Stimulated activated CD4-positive, alpha-beta T cell treated with anti-CD3 and anti-CD28 coated beads, TNF-alpha, amount 100 ng/mL, for 24 hours (primary cell): ENCODE measurements at places on chromosomes 5 and 9.

DNA sequence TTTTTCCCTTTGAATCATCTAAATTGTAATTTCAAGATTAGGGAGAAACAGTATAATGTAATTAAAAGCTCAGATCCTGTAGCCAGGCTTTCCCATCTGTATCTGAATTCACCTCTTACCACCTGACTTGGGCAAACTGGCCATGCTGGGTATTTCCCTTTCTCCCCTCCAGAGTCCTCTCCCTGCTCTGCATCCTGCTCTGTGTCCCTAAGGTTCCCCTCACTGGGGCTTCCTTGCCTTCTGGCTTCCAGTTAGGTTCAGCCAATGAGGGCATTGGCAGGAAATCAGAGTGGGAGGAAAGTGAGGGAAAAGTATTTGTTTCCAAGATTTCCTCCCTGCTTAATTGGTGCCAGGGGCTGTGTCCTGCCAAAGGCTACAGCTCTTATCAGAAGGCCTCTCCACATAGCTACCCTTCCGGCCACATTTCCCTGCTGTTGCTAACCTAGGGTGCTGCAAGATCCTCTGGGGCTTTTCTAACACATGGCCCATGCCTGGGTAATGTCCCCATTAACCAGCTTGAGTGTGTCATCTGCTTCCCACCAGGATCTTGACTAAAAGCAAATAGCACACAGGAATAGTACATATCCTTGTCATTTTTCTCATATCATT lies 51.0 kb upstream of the MPDZ start:
- no peak for DNase-seq

DNA sequence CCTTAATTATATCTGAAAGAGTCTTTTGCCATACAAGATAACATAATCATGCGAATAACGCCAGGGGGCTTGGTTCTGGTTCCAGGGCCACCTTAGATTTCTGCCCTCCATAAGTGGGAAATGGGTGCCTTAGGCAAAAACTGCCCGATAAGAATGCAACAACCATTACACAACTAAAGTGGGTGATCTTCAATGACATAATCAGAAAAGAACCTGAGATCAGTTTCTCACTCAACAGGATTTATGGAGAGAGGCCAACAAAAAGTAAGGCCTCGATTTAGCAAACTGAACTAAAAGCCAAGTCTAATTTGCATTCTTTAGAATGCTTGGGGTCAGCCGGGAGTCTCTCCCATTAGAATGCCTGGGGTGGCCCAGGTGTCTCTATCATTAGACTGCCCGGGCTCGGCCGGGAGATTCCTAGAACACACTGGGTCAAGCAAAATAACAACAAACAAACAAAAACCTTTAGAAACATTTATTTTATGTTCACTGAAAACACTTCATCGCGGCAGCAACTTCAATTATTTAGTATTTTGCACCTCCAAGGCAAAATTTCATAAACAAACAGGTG lies 194.8 kb downstream of the AUH start:
- no peak for DNase-seq

DNA sequence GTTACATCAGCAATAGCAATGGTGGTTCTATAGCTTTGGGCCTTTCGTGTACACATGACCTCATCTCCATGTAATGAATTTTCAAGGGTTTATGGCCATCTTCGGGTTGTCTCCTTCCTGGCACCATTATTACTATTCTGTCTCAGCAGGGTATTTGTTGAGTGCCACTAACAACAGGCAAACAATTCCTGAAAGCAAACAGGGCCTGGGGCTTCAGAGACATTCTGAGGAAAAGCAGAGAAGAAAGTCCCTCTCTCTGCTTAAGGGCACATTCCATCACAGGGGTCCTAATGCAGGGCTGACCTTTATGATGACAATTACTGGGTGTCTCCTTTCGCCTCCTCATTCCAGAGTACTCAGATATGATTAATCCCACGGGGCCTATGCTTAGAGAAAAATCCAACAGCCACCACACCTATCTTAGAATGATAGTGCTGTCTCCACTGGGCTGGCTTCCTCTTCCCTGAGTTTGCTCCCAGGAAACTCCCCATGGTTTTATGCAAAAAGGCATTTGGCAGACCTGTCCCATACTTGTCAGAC lies 540.2 kb upstream of the ZNF462 start:
- no peak for DNase-seq

DNA sequence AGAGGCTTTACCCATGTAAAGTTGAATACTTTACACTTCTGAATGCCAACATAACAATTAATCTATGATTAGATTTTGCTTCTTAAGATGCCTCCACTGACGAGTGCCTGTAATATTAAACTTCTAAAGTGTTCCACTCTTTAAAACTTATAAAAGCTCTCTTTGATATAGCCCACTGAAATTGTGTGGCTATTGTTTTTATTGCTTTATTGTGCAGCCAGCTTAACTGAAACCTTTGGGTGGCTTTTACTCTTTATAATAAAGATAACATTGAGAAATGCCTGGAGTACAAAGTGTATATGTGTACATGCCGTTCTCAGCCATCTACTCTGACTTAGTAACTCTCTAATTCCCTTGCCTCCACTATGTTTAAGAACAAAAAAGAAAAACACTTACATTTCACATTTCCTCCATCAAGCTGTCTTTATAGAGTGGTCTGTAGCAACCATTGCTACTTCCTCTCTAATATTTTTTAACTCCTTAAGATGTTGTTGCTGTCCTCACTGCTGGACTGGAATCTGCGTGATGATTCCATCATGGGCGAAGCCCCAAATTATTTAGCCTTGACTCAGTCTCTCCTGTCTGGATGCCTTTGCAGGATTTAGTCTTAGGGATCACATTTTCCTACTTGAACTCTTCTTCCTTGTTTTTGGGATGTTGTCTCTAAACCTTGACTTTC lies 9.1 kb downstream of the PIK3R1 start:
- DNase-seq, result no peak

DNA sequence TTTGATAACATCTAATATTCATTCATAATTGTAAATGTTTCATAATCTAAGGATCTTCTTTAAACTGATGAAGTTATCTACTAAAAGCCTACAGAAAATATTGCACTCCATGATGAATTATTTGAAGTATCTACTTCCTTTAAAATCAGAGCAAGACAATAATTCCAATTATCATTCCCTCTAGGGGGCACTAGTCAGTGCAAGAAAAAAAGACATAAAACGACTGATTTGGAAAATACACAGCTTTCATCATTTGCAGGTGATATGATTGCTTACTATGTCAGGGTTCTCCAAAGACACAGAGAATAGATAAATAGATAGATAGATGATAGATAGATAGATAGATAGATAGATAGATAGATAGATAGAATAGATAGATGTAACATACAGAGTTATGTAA lies 13.5 kb upstream of the GRM6 start:
- no peak for DNase-seq

DNA sequence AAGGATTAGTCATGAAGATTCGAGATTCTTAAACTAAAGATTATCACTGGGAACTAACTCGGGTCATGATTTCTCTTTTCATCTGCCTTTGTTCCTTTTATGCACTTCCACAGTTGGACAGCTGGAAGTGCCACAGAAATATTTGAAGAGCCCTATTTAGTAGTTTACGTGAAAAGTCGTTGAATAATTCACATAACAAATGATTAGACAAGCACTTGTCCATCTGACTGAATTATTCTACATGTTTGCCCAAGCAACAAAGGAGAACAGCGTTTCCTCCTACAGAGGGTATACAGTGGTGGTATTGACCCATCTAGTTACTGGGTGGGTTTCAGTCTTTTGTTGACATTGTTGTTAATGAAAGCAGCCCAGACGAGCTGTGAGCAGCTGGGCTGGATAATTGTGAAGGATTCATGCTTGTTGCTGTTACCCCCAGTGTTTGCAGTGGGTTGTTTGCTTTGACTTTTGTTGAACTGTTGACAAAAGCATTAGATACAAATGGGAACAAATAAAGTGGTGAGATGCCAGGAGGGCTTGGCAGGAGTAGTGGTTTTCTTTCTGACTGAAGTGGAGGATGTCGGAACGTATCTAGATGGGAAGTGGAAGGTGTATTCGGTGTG lies 96.2 kb downstream of the TLE4 start:
- DNase-seq, result no peak

GRCh38 chr9:137670391-137671195 lies 51.8 kb downstream of the EHMT1 start:
- no peak for DNase-seq

GRCh38 chr5:170644501-170644900 lies 139.0 kb upstream of the GABRP start:
- DNase-seq, result no peak

DNA sequence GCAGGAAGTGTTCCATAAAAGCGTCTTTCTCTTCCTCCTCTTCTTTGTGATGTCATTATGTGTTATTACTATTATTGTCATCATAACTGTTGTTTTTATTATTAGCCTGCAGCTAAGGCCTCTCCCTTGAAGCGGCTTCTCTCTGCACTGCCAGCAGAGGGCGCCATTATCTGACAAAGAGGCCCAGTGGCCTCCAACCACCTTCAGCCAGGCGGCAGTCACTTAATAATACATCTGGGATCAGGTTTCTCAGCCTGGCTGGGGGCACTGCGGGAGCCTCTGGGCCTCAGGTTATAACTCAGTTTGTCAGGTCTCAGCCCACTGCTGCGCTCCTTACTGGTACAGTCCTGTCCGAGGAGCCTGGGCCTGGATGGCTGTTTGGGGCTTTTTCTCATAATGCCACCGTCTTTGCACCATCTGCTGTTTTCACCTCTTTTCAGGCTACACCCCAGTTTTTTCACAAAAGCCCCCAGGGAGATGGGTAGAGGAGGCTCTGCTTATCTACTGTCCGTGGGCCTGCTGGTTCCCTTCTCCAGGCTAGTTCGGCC lies 281.9 kb downstream of the NSG2 start:
- no peak for DNase-seq

DNA sequence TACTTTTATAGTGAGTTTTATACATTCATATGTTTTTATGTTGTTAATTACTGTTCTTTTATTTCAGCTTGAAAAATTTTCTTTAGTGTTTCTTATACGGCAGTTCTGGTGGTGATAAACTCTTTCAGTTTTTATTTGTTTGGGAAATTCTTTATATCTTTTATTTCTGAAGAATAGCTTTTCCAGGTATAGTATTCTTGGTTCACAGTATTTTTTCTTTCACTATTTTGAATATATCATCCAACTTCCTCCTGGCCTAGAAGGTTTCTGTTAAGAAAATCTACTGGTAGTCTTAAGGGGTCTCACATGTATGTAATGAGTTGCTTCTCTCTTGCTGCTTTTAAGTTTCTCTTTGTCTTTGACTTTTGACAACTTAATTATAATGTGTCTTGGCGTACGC lies 79.4 kb downstream of the NXNL2 start:
- DNase-seq, result no peak

GRCh38 chr9:93292664-93293328 lies 108.9 kb downstream of the WNK2 start:
- DNase-seq, result no peak

DNA sequence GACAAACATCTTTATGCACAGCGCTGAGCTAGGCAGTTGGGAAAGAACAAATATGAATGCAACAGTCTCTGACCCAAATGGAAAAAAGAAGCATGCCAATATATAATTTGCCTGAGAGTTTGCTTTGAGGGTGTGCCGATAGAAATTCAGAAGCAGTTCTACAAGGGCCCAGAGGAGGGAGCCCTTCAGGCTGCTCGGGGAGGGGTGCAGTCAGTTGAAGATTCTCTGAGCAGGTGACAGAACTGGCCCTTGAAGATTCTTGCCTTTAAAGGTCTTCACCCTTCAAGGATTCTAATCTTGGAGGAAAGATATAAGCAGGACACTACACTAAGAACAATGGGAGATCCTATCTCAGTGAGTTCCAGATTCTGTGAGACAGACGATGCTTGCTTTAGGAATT lies 3.7 kb upstream of the PAPPA start:
- DNase-seq, result no peak

GRCh38 chr5:29462241-29462640 lies 1731.2 kb upstream of the CDH6 start:
- no peak for DNase-seq

DNA sequence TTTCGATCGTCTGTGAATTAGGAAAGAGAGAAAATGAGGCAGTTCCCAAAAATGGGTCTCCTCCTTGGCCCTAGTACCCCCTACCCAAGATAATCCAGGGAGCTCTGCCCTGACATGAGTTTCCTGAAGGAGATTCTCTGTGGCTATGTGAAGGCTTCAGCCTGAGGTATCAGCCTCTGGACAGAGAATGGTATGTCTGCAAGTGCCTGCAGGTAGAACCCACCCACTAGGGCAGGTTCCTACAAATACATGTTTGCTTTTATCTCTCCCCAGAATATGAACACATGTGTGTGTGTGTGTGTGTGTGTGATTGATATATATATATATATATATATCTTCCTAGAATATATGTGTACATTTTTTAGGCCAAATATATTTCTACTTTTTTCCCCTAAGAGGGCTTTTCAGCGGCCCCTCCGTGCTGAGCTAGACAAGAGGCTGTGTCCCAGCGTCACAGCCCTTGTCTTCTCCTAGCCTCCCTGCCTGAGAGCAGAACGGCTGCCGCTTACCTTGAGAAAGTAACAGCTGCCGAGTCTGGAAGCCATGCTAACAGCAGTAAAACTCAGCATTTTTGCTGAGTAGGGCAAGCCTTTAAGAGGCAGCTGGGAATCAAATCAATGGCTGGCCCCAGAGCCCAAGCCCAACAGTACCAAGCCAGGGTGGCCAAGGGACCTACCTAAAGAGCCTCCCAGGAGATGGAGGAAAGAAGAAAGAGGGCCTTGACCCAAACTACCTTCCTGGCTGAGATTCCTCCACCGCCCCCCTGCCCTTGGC lies 2.1 kb downstream of the BRINP1 start:
- no peak for DNase-seq

GRCh38 chr9:112533660-112534059 lies 47.0 kb downstream of the KIAA1958 start:
- no peak for DNase-seq

DNA sequence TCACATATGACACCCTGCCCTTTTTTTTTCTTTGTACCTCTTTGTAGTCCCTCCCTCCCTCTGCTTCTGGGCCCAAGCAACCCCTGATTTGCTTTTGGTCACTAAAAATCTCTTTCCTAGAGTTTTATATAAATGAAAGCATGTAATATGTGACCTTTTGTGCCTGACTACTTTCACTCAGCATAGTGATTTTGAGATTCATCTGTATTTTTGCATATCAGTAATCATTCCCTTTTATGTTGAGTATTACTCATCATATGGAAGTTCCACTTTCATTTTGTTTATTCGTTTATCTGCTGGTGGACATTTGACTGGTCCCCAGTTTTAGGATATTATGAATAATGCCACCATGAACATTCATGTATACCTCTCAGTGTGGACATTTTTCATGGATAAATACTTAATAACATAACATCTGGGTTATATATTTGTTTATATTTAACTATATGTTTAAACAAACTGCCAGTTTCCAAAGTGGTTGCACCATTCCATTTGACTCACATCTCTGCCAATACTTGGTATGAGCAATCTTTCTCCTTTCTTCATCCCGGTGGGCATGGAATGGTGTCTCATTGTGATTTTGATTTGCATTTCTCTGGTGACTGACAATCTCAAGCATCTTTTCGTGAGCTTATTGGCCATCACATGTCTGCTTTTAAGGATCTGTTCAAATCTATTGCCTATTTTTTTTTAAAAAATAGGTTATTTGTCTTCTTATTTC lies 115.7 kb upstream of the S1PR3 start:
- no peak for DNase-seq

- DNase-seq, result no peak
These were observed 63.9 kb downstream of the CDC14B start for GRCh38 chr9:96555567-96556386.
